ENCODE measurements at places on chromosomes 11 and 22. TPM values are rescaled to one million over a fixed set of nuclear protein-coding genes. Genes with fewer than 3 reads are reported as not detected.

ASRGL1 gene
- 21.2 TPM for polyA plus RNA-seq

SUSD2 gene
- polyA plus RNA-seq: not detected

NCAM1 gene
- polyA plus RNA-seq: not detected

DBX1 gene
- not detected for polyA plus RNA-seq

P4HA3 gene
- polyA plus RNA-seq: 0.04 TPM

FDXACB1 gene
- polyA plus RNA-seq: 0.79 TPM

DNA sequence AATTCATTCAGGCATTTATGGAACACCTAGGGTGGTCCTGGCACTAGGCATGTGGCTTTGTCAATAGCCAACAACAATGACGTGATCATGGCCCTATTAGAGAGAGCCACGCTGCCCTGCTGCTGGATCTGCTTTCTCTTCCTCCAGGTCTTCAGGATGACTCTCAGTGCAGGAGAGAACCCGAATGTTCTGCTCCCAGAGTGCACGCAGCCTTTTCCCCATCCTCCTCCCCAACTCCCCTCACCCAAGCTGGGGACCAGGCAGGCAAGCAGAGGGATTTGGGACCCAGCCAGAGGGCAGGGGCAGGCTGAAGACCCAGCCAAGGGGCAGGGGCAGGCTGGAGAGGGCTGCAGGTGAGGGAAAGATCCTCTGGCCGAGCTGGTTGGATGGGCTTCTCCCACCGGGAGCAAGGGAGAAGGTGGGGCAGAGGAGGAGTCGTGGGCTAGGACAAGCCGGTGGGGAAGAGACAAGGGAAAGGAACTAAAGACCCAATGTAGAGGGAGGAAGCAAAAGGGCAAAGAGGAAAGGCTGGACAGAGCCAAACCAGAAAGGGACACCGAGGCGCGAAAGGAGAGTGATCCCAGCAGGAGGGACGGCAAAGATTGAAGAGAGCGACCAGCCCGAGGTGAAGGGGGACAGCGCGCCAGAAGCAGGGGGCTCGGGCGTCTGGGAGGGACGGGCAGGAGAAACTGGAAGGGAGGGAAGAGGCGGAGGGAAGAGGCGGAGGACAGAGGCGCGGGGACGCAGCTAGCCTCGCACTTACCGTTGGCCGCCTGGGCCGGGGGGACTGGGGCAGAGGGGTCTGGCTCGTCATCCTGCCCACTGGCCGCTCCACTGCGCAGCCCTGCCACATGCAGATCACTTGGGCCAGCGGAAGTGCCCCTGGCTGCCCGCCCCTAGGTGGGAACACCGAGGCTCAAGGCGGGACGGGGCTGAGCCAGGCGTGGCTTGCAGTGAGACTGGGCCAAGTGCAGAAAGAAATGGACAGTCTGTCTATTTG lies at the start of gene KCTD14:
TSS of gene KCTD14 (minus strand) at position 880 of the 1,000 bp plus-strand sequence. CDS start at position 853, 27 bp downstream.
- H3K36me3 ChIP-seq: no peaks in the 10 kb centered on the region
- peaks cover 2% of the 10 kb centered on the region for H3K27me3 ChIP-seq
- no peak within 1 kb of the TSS for H3K27ac ChIP-seq
- H3K4me3 ChIP-seq: no peak within 1 kb of the TSS
- DNase-seq: no peak

- H3K4me3 ChIP-seq: no peak overlapping the region
- DNase-seq: no peak
- no peak overlapping the region for H3K27ac ChIP-seq
- no peaks in the 10 kb centered on the region for H3K27me3 ChIP-seq
- no peaks in the 10 kb centered on the region for H3K36me3 ChIP-seq
These were observed 494.5 kb upstream of the LARGE1 start for GRCh38 chr22:34414467-34415440.

DNA sequence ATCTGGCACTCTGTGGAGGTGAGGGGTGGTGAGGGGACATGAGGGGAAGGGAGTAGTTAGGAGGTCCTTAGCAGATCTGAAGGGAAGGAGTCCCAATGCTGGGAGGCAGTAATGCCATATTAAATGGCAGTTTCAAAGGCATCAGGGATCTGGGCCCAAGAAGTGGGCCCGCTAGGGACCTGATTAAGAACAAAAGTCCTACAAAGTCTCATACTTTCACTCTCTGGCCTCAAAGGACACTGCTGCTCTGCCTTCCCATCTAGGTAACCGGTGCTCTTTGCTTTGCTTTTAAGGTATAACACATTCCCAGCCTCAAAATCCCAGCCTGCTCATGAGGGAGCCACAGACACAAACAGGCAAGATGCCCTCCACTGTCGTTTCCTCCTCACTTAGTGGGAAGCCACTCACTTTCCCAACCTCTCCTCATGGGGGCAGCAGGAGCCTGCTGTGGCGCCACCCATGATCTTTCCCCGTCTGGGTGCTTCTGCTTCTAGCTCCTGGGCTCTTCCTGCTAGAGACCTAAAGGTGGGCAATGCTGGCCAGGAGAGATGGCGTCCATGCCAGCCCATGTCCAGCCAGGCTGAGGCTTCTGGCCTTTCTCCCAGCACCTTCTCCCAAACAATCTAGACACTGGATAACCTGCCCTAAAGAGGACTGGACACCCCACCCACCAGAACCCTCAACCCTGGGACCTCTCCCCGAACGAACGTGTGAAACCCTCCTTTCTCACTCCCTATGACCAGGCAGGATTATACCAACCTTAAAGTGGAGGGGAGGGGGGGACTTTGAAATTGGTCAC lies 68.3 kb downstream of the PLEKHA7 start:
- H3K27me3 ChIP-seq: no peaks in the 10 kb centered on the region
- DNase-seq: peak; percentile 1
- no peak overlapping the region for H3K4me3 ChIP-seq

GRCh38 chr11:30423279-30423648 lies 100.4 kb downstream of the ARL14EP start:
- no peak overlapping the region for H3K4me3 ChIP-seq
- no peaks in the 10 kb centered on the region for H3K36me3 ChIP-seq
- DNase-seq: no peak
- no peaks in the 10 kb centered on the region for H3K27me3 ChIP-seq

- no peak for DNase-seq
- peaks cover 4% of the 10 kb centered on the region for H3K36me3 ChIP-seq
- H3K27me3 ChIP-seq: no peaks in the 10 kb centered on the region
- H3K4me3 ChIP-seq: no peak overlapping the region
- H3K27ac ChIP-seq: no peak overlapping the region
These were observed 19.8 kb downstream of the RRP8 start for GRCh38 chr11:6583584-6583983.

DNA sequence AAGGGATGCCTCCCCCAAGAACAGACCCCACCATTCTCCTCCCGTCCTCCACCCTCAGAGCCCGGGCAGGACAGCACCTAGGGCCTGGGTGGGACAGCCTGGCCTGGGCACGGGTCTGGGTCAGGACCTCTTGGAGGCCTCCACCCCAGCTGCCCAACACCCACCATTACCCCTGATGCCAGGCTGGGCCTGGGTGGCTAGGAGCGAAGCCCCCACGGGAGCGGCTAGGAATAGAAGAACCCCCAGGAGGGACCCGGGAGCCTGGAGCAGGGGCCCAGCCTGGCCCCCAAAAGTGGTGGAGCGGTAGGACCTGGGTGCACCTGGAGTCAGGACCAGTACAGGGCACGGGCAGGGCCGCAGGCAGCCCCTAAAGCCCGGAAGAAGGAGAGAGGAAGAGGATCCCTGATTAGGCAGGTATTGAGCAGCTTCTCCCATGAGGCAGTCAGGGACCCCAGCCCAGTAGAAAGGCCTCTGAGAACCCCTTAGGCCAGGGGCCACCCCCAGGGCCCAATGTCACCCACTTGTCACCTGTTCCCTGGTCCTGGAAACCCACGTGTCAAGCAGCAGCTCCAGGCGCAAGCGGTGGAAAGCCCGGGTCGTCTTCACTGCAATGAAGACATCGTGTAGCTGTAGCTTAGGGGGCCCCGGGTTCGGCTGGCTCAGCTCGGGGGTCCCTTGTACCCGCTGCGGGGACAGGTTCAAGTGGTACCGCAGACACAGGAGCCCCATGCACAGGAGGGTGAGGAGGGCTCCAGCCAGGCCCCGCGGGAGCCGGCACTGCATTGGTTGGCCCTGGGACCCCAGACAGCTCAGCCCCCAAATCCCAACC lies 575 bp downstream of the MFNG start:
- DNase-seq: no peak
- H3K4me3 ChIP-seq: peak overlapping the region; percentile 75
- peaks cover 35% of the 10 kb centered on the region for H3K4me1 ChIP-seq
- H3K27ac ChIP-seq: peak overlapping the region; percentile 88
- no peaks in the 10 kb centered on the region for H3K27me3 ChIP-seq
- H3K36me3 ChIP-seq: peaks cover 21% of the 10 kb centered on the region

DNA sequence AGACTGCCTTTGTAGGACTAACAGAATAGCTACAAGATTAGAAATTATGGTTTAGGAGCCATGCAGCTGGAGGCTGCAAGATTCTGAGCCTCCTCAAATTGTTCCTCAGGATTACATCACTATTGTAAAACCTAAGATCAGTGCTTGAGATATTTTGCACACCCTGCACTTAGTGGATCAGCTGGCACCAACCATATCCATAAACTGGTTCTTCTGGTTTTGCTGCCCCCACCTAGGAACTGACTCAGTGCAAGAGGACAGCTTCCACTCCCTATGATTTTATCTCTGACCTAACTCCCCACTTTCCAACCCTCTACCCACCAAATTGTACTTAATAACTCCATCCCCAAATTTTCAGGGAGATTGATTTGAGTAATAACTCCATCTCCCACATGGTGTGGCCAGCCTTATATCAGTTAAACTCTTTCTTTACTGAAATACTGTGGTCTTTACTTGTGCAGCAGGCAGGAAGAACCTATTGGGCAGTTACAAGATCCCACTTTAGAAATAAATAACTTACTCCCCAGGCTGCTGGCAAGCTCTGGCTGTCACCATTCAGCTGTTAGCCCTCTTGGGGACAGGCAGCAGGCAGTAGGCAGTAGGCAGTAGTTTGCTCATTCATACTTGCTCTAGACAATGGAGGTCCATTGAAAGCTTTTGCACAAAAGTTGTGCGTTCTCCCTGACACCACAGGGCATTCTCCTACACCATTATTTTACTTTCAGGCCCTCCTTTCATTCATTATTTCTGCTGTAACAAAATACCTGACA lies 119.0 kb downstream of the SLC17A6 start:
- H3K4me3 ChIP-seq: no peak overlapping the region
- DNase-seq: no peak
- no peak overlapping the region for H3K27ac ChIP-seq
- no peaks in the 10 kb centered on the region for H3K27me3 ChIP-seq

- H3K27ac ChIP-seq: no peak overlapping the region
- no peak overlapping the region for H3K4me3 ChIP-seq
- H3K36me3 ChIP-seq: no peaks in the 10 kb centered on the region
- H3K4me1 ChIP-seq: peaks cover 31% of the 10 kb centered on the region
- no peak for DNase-seq
- no peaks in the 10 kb centered on the region for H3K27me3 ChIP-seq
These were observed 3.3 kb downstream of the CAPN5 start for GRCh38 chr11:77069969-77070582.

- no peaks in the 10 kb centered on the region for H3K27me3 ChIP-seq
- H3K4me1 ChIP-seq: no peaks in the 10 kb centered on the region
- H3K4me3 ChIP-seq: no peak overlapping the region
- H3K36me3 ChIP-seq: no peaks in the 10 kb centered on the region
- no peak overlapping the region for H3K27ac ChIP-seq
These were observed 75.3 kb downstream of the APIP start for GRCh38 chr11:34840736-34841386.

- no peaks in the 10 kb centered on the region for H3K36me3 ChIP-seq
- H3K27ac ChIP-seq: no peak overlapping the region
- H3K27me3 ChIP-seq: peaks cover 3% of the 10 kb centered on the region
- no peak overlapping the region for H3K4me3 ChIP-seq
- H3K4me1 ChIP-seq: peaks cover 28% of the 10 kb centered on the region
These were observed 6.1 kb downstream of the MRGPRE start for GRCh38 chr11:3225826-3226750.

DNA sequence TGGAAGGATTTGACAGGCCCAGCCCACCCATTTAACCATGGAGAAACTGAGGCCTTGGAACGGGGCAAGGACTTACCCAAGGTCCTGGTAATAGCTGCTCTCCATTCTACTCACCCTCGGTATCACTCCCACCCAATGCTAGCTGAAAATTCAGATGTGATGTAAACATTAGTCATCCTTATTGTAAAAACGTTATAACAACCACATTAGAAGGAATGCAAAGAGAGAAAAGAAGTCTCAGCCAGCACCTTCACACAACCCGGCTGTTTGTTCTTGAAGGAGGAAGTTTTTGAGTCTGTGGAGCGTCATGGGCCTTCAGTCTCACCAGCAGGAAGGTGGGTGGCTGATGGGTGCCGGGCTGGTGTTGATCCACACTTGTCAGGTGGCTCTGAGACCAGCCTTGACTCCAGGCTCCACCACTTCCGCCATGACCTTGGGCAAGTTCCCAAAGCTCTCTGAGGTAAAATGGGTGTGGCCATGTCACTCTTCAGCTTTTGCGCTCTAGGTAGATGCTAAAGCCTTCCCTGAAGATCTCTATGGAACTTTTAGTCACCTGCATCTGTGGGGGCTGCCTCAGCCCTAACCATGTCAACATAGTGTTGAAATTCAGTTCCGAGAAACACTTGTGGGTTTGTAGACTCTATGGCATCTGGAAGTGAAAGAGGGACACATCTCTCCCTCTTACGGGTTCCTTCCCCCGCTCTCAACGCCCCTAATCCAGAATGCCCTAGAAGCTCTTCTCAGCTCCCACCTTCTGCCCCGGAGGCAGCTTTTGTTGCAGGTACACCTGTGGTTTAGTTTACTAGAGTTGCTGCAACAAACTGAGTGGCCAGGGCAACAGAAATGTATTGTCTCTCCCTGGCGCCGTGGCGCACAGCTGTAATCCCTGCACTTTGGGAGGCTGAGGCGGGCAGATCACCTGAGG lies 14.8 kb downstream of the CD6 start:
- H3K27ac ChIP-seq: no peak overlapping the region
- no peak overlapping the region for H3K4me3 ChIP-seq
- H3K4me1 ChIP-seq: peaks cover 7% of the 10 kb centered on the region
- H3K27me3 ChIP-seq: no peaks in the 10 kb centered on the region
- DNase-seq: no peak

GRCh38 chr11:65415499-65416340 lies 6.9 kb upstream of the NEAT1 start:
- H3K27ac ChIP-seq: no peak overlapping the region
- peaks cover 51% of the 10 kb centered on the region for H3K4me1 ChIP-seq
- DNase-seq: no peak
- no peaks in the 10 kb centered on the region for H3K27me3 ChIP-seq
- peaks cover 30% of the 10 kb centered on the region for H3K36me3 ChIP-seq
- H3K4me3 ChIP-seq: peak overlapping the region; percentile 41

DNA sequence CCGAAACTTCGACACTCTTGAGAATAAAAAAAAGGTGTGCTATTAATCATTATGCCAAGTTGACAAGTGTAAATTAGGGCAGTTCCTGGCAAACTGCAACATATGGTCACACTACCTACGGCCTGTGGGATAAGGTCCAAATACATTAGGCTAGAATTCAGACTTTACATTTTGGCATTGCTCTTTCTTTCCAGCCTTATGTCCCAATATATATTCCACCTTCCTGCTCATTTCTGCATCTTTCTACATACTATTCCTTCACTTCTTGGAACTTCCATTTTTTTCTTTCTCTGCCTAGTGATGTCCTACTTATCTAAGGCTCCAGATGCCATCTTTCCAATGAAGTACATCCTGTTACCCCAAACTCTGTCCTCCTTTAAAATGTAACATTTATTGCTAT lies 577.2 kb downstream of the LRRC4C start:
- no peaks in the 10 kb centered on the region for H3K27me3 ChIP-seq
- DNase-seq: no peak
- H3K4me3 ChIP-seq: no peak overlapping the region
- H3K36me3 ChIP-seq: no peaks in the 10 kb centered on the region
